ENCODE measurements at places on chromosomes 6 and 20.

GRCh38 chr6:52595796-52596130 is 18.9 kb upstream of the TRAM2 start:
- peak; percentile 72 for DNase-seq

DNA sequence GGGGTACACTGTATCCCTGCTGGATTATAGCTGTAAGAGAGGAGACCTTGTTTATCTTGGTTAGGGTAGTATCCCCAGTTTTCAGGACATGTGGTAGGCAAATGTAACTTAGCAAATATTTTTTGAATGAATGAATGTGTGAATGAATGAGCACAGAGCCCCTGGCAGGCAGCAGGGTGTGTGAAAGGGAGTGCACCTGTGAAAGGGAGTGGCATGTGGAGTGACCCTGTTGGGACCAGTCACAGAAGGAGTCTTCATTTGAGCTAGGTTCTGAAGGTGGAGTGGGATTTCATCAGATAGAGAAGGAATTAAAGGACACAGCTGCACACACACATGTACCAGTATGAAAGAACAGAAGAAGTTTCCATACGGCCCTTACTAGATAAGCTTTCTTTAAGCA is 4.9 kb downstream of the SMAP1 start:
- no peak for DNase-seq

DNA sequence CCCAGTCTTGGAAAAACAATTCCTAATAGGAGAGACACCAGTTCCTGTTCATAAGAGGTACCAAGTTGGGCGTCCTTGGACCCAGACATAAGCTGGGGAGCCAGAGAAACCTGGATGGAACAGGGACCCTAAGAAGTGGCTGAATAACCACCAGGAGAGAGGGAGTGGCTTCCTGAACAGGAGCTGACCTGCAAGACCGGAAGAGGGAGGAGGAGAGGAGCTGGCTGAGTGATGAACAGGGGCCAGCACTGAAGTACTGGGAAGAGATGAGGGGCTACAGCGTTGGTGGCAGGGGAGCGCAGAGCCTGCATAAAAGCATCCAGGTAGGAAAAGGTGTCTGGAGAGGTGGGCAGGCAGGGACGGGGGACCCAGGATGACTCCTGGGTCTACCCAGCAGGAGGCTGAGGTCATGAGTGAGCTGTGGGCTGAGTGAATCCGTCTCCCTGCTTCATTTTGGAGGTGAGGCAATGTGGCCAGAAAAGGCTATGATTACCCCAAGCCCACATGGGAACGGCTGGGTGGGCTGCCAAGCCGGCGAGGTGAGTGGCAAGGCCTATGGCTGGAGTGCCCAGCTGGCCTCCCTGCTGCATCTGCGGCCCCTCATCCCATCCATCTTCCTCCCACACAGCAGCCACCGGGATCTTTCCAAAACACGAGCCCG is 34.4 kb upstream of the ZFAND3 start:
- DNase-seq: no peak

GRCh38 chr6:169589293-169589692 is 112.5 kb downstream of the WDR27 start:
- no peak for DNase-seq

- peak; percentile 70 for DNase-seq
These were observed 27.4 kb downstream of the MRS2 start for GRCh38 chr6:24430086-24430485.

GRCh38 chr6:79985128-79985527 is 19.3 kb upstream of the TTK start:
- DNase-seq: no peak

DNA sequence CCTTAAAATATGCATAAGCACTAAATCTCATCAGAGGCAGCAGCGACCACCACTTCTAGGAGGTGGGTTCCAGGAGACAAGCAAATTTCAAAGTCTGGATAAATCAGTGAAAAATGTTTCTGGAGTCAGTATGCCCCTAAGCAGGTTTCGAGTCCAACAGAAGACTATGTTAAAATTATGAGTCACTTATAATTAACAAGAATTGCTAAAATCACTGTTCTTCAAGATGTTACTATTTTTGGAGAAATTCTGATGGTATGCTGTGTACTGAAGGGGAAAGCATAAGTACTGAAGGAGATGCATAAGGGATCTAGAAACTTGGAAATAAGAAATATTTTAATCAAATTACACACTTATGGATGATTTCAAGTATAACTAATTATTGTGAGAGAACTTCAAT is 58.0 kb downstream of the DTNBP1 start:
- no peak for DNase-seq

- DNase-seq: no peak
These were observed 7.8 kb downstream of the NFYA start for GRCh38 chr6:41080621-41081020.

GRCh38 chr20:59605601-59606364 is 1.4 kb downstream of the PHACTR3 start:
- DNase-seq: no peak

- no peak for DNase-seq
These were observed 11.4 kb downstream of the MRPL14 start for GRCh38 chr6:44115866-44116265.

- no peak for DNase-seq
These were observed 9.6 kb downstream of the TTPAL start for GRCh38 chr20:44485078-44485829.

- no peak for DNase-seq
These were observed 977 bp upstream of the SLC22A2 start for GRCh38 chr6:160259598-160259997.

DNA sequence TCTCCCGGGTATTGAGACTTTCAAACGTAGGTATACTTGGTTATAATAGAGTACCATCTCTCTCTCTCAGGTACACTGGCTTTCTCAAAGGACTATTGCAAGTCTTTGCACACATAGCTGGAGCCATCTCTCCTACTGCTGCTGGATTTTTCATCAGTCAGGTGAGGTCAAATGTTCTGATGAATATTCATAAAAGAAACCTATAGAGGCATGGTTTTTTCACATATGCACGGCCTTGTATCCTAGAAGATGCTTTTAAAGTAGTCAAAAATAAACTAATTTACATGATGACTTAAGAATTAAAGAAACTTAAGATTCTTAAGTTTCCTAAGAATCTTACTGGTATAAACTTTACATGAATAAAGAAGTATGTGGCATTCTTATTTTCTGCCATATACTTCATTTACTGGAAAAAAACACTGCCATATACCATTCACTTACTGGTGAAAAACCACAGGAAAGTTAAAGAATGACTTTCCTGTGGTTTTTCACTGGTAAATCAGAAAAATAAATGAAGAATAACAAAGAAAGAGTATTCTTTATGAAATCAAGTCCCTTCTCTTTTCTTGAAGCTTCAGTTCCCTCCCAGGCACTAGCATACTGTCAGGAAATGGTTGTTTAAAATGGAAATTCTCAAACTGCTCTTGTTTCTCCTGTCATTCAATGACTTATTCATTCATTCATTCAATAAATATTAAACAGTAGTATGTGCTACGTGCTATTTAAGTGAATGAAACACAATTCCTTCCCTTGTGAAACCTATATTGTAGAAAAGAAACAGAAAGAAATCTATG is 23.5 kb downstream of the SLC17A4 start:
- DNase-seq: no peak

DNA sequence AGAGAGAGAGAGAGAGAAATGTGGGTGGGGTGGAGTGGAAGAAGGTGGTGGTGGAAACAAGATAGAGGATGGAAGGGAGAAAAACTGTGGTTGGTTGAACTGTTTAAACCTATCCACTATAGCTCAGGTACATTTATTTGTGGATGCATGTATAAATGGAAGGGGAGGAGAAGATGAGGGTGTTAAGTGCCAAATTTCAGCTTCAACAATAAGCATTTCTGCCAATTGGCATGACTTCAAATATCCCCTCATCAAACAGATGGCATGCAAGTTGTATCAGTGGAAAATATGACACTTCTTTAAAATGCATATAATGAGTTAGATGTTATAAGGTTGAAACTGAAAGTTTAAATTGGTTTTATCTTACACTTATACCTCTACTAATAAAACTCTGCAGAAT is 216.1 kb downstream of the LMBRD1 start:
- no peak for DNase-seq

DNA sequence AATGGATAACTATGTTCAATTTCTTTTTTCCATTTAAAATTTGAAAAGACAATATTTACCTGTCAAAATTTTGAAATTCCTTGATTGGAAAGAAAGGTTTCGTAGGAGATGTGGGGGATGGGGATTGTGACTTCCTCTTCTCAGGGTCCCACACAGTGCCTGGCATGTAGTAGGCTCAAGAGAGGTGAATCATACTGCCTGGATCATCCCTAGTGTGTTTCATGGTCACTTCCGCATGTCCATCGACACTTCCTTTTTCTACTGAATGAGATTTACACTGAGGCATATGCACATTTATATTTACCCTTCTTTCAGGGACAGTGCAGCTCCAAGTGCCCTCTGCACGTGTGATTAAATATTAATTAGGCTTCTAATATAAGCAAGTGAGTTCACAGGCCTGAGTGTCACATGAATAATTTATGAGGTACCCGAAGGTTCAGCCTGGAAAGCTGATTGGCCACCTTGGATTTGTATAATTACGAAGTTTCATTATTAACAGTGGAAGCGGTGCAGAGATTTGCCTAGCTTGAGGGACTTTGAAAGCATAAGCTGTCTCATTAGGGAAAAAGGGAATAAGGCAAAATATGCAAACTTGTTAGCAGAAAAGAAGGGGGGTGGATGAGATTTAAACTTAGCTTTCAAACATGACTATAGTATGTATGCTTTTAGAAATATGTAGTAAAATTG is 177.5 kb upstream of the MMS22L start:
- no peak for DNase-seq

- DNase-seq: no peak
These were observed 1.0 kb downstream of the SCML4 start for GRCh38 chr6:107823047-107823557.

GRCh38 chr6:38213251-38213658 is 393.7 kb downstream of the ZFAND3 start:
- no peak for DNase-seq

DNA sequence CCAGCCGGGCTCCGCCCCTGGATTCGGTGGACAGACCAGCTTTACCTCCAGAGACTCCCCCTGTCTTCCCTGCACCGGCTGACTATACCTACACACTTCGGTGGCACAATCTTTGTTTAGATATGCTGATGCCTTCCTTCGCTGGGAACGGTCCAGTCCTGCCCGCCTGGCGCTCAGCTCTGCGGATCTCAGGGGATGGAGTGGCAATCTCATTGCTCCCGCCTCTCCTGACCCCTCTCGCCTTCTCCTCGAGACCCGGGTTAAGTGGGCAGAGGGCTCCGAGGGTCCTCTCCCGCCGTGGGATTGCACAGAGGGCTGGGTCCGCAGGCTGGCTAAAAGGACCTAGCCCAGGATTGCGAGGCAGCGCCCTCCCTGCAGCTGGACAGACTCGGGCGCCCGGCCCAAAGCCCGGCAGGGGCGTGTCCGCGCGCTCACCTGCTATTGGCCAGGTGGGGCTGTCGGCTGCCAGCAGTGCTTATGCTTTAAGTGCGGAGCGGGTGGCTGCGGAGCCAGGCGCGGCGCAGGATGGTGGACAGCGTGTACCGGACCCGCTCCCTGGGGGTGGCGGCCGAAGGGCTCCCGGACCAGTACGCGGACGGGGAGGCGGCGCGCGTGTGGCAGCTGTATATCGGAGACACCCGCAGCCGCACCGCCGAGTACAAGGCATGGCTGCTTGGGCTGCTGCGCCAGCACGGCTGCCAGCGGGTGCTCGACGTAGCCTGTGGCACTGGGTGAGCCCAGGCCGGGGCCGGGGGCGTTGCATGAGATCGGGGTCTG is at the start of gene GNMT:
Gene GNMT (plus strand): TSS at position 512 of the 777 bp plus-strand sequence. CDS start 14 bp downstream, at position 526.
- no peak for DNase-seq

DNA sequence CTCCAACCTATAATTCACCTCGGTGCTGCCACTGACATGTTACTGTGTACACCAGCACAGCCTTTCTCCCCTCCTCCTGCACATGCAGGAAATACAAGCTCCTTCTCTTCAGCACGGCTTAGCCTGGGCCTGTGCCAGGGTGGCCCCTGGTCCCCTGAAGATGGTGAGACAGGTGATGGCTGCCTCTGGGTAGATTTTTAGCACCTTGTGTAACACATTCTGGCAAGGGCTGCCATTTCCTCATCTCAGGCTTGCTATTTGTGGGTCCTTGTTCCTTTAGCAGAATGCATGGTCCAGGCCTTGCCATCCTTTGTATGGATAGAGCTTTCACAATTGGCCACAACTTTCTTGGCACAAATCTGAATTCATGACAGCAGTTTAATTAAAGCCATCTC is 151.3 kb downstream of the CDC5L start:
- DNase-seq: no peak

DNA sequence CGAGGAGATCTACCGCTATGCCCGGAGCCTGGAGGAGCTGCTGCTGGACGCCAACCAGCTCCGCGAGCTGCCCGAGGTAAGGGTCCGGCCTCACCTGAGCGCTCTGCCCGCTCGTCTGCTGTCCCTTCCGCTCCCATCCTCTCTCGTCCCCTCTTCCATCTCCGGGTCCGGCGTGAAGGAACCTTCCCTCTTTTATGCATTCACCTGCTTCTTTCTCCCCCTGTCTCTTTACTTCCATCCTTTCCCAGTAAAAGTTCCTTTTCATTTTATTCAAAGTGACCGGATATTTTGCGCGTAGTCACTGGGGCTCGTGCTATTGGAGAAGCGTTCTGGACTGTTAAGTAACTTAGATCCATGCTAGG is 516 bp downstream of the LRRC1 start:
- DNase-seq: no peak

DNA sequence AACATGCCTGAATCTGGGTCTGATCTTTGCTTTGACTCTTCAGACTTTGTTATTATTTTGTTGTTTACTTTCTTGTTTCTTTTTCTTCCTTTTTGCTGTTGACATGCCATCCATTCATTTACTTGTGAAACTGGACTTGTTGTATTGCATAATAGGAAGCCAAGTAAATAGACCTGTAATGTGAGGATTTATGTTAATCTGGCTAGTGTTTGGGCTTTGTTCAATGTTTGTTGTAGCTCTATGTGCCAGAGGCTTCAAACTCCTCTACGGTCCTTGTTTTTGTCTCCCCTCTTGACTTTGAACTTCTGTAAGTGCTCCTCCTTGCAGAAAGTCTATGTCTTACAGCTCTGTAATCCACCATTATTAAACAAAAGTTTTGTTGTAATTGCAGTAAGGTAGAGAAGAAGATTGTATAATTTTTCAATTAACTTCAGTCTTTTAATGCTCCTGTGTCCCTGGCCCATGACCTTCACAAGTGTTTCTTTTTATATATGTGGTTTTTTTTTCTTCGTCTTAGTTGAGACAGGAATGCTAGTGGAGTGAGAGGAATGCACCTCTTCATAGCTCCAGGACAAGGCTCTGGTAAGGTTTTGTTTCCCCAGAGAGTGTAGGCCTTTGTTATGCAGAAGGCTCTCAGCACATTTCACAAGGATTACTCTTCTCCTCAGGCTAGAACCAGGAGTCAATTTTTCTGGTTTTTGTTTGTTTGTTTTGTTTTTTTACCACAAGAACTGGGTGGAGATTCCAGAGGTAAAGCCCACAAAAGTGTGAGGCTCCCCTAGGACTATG is 1061.8 kb upstream of the CITED2 start:
- no peak for DNase-seq

- DNase-seq: no peak
These were observed 74.6 kb upstream of the RREB1 start for GRCh38 chr6:7033202-7033601.

- DNase-seq: peak; percentile 54
These were observed 94.0 kb downstream of the SHLD1 start for GRCh38 chr20:5844063-5844681.

- DNase-seq: peak; percentile 9
These were observed 13.6 kb upstream of the SASH1 start for GRCh38 chr6:148328876-148329555.
